Astrocyte of the spinal cord (primary cell): ENCODE measurements at places on chromosomes 11 and 22.
A peak's percentile ranks its signal among the peaks of the same experiment; 100 is the strongest.

DNA sequence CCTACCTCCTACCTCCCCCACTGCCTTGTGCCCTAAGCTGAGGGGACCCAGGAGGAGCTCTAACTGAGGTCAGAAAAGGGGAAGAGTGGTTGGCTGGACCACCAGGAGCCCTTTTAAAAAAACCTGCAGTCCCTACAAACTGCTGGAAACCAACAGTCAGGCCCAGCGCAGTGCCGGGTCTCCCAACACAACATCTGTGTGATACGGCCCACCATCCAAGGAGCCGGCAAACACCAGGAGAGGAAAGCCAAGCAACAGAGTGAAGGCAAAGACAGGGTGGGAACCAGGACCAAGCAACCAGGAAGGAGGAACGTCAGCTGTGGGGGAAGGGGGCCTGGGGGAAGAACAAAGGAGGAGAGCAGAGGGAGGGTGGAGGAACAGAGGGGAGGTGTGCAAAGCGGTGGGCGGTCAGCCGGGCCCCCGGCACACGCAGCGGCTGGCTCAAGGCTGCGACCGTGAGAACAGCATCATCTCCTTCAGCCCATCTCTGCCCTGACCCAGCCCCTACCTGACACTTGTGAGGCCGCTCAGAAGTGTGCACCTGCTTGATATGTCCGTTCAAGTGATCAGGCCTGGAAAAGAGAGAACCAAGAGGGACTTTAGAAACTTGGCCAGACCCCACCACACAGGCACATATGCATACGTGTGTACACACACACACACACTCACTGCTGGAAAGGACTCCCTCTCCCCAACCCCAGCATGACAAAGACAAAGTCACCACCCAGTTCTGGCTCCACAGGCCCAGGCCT, 3.6 kb downstream of the PATZ1 start:
- no peak for DNase-seq

- DNase-seq, result peak; percentile 13
These were observed 95.2 kb upstream of the TP53I11 start for GRCh38 chr11:45045683-45046471.

GRCh38 chr11:126464796-126465195, 109.3 kb downstream of the ST3GAL4 start:
- DNase-seq, result no peak

GRCh38 chr11:77590194-77590782, 535 bp downstream of the AQP11 start:
- DNase-seq, result peak; percentile 35

DNA sequence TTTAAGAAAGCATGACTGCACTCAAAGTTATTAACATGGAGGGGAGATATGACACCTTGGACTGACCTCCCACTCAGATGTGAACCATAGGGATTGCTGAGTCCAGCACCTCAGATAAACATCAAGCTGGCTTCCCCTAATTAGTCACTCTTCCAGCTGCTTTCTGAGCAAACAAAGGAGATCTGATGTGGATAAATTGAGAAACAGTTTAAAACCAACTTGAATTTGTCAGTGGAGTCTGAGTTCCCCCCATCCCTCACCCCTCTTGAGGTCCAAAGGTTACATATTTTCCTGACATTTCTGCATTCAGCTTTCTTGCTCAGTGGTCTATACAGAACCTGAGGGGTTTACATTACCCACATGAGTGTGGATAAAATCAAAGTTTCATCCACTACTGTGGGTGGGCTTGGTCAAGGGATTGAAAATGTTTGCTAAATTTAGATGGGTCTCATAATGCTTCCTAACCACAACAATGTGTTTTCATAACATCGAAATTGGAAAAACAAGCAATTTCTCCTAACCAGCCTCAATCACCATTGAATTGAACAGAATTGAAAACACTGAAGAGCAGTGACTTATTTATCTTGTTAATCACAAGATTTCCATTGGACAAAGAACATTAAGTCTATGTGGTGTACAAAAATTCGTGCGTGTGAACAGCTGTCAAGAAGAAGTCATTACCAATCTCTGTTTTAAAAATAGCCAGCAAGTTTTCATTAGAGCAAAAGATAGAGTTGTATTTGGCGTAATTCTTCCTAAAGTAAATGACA, 292.3 kb downstream of the METTL15 start:
- peak; percentile 34 for DNase-seq

GRCh38 chr11:43580735-43581369, 99.7 kb upstream of the HSD17B12 start:
- no peak for DNase-seq

DNA sequence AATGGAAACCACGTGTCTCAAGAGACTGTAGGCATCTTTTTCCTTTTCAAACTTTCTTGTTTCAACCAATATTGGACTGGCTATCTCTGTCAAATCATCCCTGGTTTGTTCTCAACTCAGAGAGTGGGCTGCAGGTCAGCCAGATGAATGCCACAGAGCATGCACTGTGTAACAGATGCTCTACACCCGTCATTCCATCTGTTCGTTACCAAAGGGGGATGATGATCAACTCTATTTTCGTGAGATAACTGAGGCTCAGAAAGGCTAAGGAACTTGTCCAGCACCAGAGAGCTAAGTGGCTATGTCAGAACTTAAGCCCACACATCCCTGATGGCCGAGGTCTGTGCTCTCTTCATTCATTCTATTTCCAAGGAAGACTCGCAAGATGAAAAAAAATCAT, 42.1 kb downstream of the SLC1A2 start:
- DNase-seq, result no peak

DNA sequence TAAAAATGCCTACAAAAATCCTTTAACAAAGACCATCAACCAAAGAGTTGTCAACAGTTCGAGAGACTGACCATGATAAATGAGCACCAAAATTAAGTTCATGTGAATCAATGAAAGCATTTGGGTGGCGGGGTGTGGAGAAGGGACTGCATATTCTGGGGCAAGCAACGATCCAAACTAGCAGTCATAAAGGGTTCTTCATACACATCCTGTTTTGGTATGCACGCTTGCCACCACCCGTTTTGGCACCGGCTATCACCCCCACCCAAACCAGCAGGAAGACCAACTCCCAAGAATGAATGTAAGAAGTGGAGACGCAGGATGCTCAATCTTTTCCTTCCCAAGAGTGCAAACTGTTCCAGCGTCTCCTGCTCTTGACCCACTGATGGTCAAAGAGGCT, 80.8 kb downstream of the SGSM3 start:
- DNase-seq, result no peak

- DNase-seq, result no peak
These were observed 118.3 kb downstream of the CYP2R1 start for GRCh38 chr11:14773755-14774154.

- no peak for DNase-seq
These were observed 16.0 kb downstream of the POLA2 start for GRCh38 chr11:65277631-65278277.

- DNase-seq, result no peak
These were observed 127.4 kb downstream of the MIAT start for GRCh38 chr22:26784772-26785171.

GRCh38 chr22:46604306-46604690, 15.9 kb upstream of the GRAMD4 start:
- DNase-seq, result no peak

- no peak for DNase-seq
These were observed 4.3 kb upstream of the THY1 start for GRCh38 chr11:119427279-119427678.

DNA sequence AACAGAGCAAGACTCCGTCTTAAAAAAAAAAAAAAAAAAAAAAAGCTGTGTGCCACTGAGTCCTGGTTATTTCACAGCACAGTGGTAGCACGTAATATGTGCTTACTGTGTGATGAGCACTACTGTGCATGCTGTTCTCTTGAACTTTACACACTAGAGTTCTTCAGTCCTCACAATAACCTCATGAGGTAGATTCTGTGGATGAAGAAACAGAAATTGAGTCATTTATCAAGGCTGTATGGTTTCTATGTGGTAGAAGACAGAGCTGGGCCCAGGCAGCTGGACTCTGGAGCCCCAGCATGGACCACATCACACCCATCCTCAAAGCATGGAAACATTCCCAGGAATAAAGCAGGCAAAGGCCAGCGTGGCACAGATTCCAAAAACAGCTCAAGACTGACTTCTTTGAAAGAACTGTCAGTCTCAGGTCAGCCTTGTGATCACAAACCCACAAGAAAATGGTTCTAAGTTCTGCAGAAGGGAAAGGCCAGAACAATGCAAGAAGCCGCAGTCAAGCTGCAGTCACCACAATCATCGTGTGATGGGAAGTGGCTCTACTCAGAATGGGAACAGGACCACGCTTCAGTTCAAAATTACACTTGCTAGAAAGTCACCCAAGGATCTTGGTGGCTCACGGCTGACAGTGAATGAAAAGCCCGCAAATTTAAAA, 49.5 kb downstream of the MICAL3 start:
- DNase-seq, result no peak

DNA sequence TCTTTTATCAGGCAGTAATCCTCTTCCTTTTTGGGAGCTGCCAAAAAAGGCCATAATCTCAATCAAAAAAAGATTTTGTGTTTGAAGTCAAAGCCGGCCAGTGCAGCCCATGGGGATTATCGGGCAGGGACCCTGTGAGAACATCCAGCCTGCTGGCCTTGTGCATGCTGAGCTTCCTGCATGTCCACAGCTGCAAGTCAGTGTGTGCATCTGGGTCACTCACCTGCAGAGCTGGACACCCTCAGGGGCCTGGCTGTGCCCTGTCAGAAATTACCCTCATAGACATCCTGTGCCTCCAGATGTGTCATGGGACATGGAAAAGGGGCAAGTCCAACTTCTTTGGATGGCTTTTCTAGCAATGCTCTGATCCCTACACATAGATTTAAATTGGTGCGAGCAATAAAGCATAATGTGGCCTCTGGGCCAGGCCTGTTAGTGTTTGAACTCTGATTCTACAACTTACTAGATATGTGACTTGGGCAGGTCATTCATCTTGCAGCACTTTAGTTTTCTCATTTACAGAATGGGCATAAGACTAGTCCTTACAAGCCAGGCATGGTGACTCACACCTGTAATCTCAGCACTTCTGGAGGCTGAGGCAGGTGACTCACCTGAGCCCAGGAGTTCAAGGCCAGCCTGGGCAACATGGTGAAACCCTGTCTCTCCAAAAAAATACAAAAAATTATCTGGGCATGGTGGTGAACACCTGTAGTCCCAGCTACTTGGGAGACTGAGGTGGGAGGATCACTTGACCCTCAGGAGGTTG, 81.6 kb upstream of the LARGE1 start:
- DNase-seq, result no peak

DNA sequence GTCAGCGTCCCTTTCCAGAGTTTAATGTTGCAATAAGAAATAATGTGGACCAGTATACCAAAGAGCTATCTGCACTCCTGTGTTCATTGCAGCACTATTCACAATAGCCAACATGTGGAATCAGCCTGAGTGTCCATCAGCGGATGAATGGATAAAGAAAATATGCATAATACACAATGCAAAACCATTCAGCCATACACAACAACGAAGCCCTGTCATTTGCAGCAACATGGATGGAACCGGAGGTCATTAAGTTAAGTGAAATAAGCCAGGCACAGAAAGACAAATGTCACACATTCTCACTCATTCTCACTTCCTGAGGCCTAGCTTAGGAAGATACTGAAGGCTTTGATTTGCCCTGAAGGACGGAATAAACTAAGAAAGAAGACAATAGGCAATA, 22.1 kb downstream of the SLC5A4 start:
- DNase-seq, result no peak

- peak; percentile 30 for DNase-seq
These were observed 2.2 kb downstream of the CADM1 start for GRCh38 chr11:115501893-115502589.

DNA sequence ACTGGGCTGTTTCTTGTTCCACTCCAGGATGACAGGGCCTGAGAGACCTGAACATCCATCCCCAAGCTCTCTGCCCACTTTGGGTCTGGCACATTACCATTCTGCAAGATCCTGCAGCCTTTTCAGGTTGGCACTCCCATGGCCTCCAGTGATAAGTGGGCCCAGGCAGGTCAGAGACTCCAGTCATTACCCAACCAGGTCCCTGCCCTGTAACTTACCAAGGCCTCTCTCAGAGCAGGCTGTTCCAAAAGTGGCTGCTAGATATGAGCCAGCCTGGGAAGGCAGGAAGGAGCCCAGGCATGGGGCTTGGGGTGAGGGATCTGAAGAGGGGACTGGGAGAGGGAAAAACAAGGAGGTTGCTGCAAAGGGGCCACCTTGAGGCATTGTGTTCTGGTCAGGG, 35.9 kb downstream of the KCNQ1OT1 start:
- no peak for DNase-seq

GRCh38 chr22:19578180-19579004, 54.2 kb upstream of the CLDN5 start:
- no peak for DNase-seq

- no peak for DNase-seq
These were observed 72.6 kb upstream of the PARVG start for GRCh38 chr22:44108076-44108475.

DNA sequence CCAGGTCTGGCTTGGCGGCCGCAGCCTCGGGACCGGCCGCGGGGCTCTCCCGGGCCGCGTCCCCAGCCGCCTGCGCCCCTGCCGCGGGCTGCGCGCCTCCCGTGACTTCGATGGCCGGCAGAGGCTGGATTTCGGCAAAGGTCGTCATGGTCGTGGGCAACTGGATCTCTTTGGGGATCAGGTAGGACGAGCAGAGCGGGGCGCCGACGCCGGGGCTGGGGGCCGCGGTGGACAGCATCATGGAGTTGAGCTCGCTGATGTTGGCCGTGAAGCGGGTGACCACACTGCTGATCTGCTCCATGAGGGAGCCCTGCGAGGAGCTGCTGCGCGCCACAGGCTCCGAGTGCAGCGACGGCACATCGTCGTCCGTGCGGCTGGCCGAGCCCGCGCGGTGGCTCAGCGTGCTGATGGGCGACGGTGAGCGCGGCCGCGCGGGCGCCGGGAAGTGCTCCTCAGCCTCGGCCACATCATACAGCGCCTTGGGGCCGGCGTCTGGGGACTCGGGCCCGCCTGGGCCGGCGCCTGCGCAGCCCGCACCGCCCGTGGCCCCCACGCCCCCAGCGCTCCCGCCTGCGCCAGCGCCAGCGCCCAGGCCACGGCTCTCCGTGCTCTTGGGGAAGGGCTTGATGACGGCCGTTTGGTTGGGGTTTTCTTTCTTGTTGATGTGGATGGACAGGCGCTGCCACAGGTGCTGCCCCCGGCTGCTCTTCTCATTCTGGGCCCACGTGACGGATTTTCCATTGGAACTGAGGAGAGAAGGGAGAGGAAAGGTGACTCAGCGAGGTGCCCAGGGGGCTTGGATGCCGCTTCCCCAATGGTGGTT, 171.4 kb upstream of the CTSC start:
- no peak for DNase-seq

DNA sequence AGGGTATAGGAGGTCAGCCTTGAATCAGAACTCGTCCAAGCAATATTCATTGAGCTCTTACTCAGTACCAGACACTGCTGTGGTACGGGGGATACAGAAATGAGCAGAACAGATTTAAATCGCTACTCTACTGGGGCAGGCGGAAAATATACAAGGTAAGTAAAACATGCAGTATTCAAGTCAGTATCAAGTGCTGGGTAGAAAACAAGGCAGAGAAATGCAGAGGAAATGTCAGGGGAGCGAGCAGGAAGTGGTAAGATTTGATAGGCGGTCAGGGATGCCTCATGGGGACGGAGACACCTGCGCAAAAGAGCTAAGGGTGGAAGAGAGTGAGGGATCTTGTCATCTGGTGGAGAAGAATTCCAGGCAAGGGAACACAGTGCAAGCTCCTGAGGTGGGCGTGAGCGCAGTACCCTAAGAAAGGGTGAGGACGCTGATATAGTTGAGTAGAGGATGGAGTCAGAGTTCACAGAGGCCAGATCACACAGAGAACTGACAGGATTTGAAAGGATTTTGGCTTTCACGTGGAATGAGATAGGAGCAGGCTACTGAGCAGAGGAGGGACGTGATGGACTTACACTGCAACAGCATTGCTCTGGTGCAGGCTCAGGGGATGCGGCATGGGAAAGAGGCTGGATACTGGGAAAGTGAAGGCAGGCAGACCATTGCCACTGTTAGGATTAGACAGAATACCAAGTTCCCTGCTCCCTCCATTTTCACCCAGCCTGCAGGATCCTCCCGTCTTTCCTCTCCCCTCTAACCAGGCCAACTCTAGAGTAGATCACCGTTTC, 35.8 kb downstream of the SC5D start:
- no peak for DNase-seq
